Stimulated activated CD4-positive, alpha-beta T cell treated with anti-CD3 and anti-CD28 coated beads, Interleukin-1b, Interleukin-23, amount 100 ng/mL, for 24 hours (primary cell): ENCODE measurements at places on chromosomes 13 and 19.

DNA sequence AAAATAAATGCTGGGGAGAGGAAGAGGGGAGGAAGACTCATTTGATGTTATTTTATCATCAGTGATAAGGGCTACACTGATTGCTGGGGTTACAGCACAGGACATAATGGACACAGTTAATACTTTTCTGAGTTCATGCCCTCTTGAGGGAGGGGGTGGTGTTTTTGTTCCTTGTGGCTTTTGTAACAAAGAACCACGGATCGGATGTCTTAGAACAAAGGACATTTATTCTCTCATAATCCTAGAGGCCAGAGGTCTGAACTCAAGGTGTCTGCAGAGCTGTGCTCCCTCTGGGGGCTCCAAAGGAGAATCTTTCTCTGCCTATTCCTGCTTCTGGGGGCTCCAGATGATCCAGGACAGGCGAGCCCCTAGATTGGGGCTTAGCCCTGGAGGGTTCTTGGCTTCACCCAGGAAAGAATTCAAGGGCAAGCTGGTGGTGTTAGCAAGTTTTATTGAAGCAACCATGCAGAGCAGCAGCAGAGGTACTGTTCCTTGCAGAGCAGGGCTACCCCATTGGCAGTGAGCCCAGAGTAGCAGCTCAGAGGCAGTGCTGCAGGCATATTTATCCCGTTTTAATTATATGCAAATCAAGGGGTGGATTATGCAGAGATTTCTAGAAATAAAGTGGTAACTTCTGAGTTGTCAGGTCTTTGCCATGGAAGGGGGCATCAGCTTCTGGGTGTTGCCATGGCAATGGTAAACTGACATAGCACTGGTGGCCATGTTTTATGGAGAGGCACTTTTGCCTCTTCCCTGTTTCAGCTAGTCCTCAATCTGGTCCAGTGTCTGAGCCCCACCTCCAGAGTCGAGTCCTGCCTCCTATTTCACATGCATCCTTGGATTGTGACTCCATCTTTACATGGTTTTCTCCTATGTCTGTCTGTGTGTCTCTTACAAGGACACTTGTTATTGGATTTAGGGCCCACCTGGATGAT lies 18.0 kb downstream of the VAV1 start:
- DNase-seq = no peak

GRCh38 chr13:51950722-51951121 lies 60.5 kb downstream of the ATP7B start:
- DNase-seq = no peak

DNA sequence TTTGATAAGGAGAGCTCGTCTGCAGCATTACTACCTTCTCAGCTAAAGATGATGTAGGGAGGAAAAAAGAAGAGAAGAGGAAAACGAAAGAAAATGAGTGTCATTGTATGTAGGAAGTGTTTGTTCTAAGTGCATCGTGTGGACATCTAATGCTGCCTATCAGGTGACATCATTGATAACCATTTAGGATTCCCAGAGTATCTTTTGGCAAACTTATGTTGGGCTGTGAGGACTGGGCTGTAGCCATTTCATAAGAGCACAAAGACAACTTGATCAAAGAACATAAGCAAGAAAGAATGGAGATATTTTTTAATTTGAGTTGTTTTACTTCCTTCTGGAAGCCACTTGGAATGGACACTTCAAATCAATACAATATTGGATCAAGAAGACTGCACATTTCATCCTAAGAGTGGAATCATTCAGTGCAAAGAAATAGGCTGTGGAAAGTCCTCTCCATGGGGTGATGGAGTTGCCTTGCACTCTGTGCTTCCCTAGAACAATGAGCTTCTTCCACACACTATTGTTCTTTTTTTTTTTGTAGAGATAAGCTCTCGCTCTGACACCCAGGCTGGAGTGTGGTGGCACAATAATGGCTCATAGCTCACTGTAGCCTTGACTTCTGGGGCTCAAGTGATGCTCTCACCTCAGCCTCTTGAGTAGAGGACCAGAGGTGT lies 52.4 kb upstream of the UBL3 start:
- DNase-seq = no peak

DNA sequence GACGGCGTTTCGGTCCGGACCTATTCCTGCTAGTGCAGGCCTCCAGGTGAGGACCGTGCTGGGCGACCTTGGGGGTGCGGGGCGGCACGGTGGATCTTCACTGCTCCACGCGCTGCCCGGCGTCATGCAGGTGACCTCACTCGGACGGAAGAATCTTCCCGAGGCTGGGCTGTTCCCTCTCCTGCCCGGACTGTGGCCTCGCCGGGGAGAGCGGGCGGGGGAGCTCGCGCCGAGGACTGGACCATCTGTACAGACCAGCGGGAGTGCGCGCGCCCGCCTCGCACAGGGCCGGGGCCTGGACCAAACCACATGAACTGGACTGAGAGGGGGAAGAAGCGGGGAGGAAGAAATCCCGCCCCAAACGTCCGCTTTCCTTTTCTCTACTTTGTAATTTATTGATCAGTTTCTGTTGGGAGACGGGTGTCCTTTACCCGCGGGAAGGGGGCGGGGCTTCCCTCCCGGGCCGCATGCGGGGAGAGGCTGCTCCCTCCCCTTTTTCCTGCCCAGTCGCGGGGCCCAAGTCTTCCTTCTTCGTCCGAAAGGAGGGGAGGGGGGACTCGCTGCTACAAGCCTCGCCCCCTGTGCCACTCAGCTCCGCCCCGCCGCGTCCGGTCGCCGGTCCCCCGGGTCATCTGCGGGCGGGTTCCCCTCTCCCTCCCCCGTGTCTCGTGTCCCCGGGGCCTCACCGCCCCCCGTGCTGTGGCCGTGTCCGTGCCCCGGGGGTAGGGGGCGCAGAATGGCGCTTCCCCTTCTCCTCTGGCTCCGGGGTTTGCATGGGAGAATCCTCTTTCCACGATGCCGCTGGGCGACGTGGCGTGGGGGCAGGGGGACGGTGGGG lies 4.9 kb downstream of the HRC start:
- DNase-seq = no peak

DNA sequence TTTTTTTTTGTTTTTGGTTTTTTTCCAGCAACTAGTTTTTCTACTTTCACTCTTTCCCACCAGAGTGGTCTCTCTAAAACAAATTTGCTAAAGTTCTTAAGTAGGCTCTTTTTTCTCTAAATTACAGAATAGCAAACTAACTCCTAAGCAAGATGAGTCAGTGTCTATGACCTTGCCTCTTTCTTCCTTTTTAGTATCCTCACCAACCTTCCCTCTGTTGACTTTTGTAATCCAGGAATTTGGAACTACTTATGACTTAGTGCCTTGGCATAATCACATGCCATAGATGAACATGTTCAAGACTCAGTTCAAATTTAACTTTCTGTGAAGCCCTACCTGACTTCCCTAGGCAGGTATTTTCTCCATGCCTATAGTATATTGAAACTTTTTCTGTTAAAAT lies 32.3 kb upstream of the AKAP11 start:
- no peak for DNase-seq

- no peak for DNase-seq
Observed at GRCh38 chr13:45798851-45799250, 52.7 kb downstream of the SIAH3 start.

DNA sequence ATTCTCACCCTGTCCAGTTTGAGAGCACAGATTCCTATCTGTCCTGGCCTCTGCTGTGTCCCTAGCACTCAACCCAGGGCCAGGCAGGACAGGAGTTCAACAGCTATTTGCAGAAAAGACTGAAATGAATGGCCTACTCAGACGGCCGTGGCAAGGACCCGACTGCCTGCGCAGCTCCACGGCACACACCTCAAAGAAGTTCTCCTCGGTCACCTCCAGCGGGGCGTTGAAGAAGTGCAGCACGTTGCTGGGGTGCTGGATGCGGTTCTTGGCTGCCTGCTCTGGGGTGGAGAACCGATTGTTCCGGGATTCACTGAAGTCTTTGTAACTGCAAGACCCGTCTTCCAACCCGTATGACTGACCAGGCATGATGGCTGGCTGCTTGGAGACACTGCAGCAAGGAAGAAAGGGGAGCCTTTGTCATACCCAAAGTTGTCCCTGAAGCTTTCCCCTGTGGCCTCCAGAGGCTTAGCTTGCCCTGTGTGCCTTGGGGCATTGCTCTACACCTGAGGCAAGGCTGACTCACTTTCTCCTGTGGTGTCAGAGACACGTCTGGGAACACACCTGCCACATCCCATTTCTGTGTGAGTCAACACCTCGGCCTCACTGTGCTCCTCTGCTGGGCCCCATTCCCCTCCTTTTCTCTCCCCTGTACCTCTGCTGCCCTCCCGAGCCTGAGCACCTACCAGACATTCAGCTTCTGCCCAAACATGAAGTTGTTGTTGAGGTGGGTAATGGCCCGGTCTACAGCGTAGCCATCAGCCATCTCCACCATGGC lies 6.8 kb upstream of the ECH1 start:
- no peak for DNase-seq

- no peak for DNase-seq
Observed at GRCh38 chr19:23904406-23904805, 10.3 kb upstream of the ZNF726 start.

GRCh38 chr19:35154525-35155406 lies at the start of gene FXYD5:
FXYD5 (plus strand) TSS chr19:35154735; CDS start chr19:35155551, 816 bp downstream.
- DNase-seq = peak; percentile 81

DNA sequence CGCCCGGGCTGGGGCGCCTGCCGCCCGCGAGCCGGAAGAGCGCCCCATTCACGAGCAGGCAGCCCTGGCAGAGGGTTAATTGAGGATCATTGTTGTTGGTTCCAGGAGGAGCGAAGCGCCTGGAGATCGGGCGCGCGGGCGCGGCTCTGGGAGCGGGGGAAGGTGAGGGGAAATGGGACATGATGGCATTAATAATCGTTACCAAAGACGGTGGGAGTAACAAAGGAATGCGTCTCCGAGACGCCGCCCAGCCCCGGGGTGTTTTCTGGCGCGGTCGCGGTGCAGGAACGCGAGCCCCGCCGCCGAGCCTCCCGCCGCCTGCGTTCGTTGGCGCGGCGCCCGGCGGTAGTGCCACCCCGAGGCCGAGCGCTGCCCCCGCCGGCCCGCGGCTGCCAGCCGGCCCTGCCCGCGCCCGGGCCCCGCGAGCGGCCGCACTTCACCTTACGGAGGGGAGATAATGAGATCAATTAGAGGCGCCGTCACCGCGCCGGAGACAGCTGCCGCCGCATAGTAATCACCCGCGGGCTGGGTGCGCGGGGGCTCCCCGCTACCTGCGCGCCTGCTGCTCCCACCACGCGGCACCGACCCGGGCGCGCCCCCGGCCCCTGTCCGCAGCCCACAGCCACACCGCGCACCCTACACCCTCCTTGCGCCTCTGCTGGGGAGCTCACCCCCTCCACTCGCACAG lies 2.8 kb downstream of the ZNF536 start:
- no peak for DNase-seq

DNA sequence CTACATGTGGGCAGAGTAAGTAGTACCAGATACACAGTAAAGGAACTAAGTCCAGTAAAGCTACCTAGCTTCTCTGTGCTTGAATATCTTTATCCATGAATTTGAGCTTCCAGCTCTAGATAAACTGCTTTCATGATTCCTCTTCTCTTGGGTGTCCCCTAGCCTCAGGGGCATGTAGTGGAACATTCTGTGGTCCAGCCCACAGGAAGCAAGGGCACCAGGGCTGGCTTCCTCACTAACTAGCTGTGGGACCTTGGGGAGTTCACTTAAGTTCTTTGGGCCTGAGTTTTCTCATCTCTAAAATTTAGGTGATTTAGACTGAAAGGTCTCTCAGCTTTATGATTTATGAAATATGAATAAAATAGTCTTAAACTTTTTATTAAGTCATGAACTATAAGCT lies 185.7 kb downstream of the KATNAL1 start:
- DNase-seq = no peak

DNA sequence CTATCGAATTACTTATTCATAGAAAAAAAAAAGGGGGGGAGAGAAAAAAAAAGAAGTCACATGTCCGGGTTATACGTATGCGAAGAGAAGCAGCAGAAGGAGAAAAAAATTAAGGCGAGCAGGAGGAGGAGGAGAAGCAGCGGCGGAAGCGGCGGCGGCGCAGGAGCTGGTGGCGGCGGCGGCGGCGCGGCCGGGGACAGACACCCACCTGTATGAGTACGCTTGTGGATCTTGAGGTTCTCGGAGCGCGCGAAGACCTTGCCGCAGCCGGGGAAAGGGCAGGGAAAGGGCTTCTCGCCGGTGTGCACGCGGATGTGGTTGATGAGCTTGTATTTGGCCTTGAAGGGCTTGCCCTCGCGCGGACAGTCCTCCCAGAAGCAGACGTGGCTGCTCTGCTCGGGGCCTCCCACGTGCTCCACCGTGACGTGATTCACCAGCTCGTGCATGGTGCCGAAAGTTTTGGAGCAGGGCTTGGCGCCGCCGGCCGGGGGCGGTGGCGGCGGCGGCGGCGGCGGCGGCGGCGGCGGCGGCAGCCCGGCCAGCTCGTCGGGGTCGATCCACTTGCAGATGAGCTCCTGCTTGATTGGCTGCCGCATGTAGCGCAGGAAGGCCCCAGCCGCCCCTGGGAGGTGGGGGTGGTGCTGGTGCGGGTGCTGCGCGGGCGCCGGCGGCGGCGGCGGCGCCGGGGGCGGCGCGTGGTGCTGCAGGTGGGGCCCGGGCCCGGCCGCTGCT lies 1.5 kb downstream of the ZIC5 start:
- no peak for DNase-seq

DNA sequence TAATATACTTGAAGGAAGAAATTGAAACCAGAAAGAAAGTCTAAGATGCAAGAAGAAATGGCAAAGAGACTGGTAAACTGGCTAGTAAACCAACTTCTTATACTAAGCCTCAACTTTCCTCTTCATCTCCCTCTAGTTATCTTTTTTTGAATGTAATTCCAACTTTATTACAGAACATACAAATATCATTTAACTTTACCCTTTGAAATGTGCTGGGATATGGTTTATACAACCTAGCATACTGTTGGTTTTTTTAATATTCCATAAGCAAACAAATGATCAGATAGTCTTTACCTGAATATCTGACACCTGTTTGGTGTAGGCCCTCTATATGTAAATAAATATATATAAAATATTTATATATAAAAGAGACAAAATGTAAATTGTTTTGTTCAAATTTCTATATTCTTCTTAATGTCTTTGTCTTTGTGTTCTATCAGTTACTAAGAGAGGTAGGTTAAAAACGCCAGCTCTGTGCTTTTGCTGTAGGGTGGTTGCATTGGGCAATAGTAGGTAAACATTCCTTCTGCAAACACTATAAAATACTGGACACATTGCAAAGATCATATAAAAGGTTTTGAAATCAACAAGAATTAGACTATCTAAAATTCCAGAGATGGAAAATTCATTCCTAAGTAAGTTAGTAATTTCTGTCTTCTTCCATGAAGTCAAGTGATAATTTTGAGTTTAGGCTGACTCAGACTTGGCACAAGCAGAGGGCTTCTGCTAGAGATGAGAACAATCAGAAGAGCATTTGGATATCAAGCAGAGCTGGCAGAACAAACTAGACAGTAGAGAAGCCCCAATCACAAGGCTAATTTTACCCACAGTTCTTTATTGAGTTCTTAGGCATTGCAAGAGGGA lies 383.3 kb downstream of the RFC3 start:
- no peak for DNase-seq

- no peak for DNase-seq
Observed at GRCh38 chr19:18521692-18522123, at the start of gene ELL. ELL (minus strand) TSS chr19:18522070; CDS start chr19:18522055, 15 bp downstream.
